ENCODE measurements at places on chromosomes 1 and 21.
A peak's percentile ranks its signal among the peaks of the same experiment; 100 is the strongest.

GRCh38 chr1:113192242-113192641 lies 119.2 kb downstream of the LRIG2 start:
- DNase-seq = peak; percentile 22

- DNase-seq = no peak
These were observed 560.5 kb upstream of the NR5A2 start for GRCh38 chr1:199466961-199467360.

GRCh38 chr1:50378770-50379169 lies 44.5 kb downstream of the DMRTA2 start:
- DNase-seq = no peak

GRCh38 chr1:89261926-89262515 lies 10.6 kb downstream of the GBP5 start:
- no peak for DNase-seq

GRCh38 chr1:90986953-90987352 lies 34.9 kb downstream of the ZNF644 start:
- peak; percentile 21 for DNase-seq

DNA sequence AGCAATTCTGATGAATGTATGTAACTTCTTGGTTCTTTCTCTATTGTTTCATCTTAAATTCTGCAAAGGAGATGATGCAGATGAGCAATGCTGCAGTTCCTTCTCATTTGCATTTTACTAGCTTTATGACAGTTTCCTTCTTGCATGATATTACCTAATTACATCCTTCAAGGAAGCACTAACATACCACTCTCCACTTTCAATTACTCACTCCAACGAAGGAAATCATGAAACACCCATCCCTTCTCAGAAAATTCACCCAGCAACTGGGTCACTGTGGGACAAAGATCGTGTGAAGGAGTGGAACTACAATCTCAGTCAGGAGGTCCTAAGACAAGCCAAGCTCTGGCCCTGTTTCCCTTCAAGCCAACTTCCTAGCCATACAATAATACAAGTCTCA lies 142.3 kb downstream of the CHD1L start:
- no peak for DNase-seq

- DNase-seq = peak; percentile 43
These were observed 27.7 kb downstream of the STYXL2 start for GRCh38 chr1:167121375-167122120.

- no peak for DNase-seq
These were observed 75.6 kb upstream of the ADAM30 start for GRCh38 chr1:119971710-119972570.

GRCh38 chr1:93758842-93759515 lies 77.3 kb upstream of the BCAR3 start:
- peak; percentile 76 for DNase-seq

DNA sequence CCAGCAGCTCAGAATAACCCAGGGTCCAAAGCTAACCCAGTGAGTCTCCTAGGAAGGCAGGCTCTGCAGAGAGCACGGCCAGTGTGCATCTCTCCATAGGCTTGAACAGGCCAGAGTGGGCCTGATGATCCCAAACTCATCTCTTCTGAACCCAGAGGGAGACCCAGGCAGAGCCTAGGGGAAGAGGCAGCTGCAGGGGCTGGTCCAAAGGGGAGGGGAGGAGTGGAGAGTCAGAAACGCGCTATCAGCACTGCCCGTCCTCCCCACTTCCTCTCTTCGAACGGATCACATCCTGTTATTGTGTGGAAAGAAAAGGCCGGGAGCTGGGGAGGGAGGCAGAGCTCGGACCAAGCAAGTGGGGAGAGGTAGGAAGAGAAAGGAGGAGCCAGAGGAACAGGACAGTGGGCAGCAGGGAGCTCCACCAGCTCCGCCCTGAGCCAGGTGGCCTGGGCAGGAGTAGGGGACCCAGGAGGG lies 20.2 kb downstream of the TAL1 start:
- peak; percentile 82 for DNase-seq

DNA sequence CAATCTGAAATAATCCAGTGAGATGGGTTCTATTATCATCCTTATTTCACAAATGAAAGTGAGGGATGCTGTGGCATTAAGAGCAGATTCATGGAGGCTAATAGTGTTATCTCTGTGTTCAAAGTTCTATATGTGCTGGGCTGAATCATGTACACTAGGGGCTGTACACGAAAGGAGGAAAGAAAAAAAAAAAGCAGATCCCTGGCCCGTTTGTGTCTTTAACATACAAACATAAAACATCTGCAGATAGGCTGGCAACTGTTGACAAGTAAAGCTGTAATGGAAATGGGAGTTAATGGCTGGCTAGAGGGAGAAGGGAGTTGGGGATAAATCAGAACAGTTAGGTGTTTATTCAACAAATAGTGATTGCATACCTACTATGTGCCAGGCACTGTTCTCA lies 3.1 kb downstream of the WNT2B start:
- DNase-seq = no peak

DNA sequence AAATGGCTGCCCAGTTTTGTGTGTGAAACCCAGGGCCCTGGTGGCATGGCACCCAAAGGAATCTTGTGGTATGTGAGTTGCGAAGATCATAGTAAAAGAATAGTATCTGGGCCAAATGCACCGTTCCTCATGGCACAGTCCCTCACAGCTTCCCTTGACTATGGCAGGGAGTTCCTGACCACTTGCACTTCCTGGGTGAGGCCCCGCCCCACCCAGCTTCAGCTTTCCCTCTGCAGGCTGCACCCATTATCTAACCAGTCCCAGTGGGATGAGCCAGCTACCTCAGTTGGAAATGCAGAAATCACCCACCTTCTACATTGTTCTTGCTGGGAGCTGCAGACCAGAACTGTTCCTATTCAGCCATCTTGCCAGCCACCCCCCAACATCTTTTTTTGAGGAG lies 63.0 kb downstream of the SLC5A9 start:
- no peak for DNase-seq

DNA sequence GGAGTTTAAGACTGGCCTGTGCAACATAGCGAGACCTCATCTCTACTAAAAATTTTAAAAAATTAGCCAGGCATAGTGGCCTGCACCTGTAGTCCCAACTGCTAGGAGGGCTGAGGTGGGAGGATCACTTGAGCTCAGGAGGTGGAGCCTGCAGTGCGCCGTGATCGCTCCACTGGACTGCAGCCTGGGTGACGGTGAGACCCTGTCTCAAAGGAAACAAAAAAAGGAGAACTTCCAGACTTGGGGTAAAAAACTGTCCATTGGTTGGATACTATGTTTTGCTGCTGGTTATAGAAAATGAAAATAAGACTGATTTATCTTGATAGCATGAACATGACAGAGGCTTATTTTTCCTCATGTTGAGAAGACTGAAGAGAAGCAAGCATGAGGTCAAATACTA lies 79.4 kb downstream of the WDR4 start:
- DNase-seq = no peak

GRCh38 chr1:47786316-47786715 lies 210.9 kb downstream of the TRABD2B start:
- no peak for DNase-seq

GRCh38 chr21:21481239-21481638 lies 483.0 kb downstream of the NCAM2 start:
- DNase-seq = no peak

- DNase-seq = no peak
These were observed 91.2 kb upstream of the COL24A1 start for GRCh38 chr1:86247597-86248279.

GRCh38 chr1:78779831-78780230 lies 130.2 kb downstream of the IFI44 start:
- DNase-seq = no peak

GRCh38 chr1:112769611-112770010 lies 54.5 kb upstream of the PPM1J start:
- DNase-seq = no peak

- DNase-seq = no peak
These were observed 163.3 kb downstream of the SLC35F3 start for GRCh38 chr1:234067581-234068337.

DNA sequence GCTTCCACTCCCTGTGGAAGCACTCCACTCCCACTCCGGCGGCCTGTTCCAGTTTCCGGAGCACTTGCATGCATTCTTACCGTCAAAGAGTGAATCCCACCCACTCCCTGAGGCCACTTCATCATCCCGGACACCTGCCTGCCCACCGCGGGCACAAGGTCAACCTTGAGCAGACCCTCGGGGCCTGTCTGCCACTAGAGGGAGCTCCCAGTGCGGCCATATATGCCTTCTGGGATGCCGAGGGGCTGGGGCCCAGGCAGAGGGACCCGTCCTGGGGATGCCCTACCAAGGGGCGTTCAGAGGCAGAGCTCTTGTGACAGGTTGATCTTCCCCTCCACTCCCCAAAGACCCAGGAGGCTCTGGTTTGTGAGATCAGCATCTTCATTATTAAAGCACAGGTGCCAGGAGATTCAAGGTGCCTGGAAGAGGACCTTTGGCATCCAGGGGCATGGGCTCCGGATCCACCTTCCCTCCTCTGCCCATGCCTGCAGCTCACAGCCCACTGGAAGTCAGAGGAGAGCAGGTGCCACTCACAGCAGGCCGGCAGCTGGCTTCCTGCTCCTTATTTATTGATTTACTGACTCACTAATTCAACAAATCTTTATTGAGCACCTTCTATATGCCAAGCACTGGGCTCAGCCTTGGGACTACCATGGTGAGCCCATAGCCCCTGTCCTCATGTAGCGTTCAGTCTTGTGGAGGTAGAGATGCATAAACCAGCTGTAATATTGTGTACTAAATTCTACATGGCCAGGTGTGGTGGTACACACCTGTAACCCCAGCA lies 47.3 kb downstream of the UBIAD1 start:
- DNase-seq = peak; percentile 44

- DNase-seq = no peak
These were observed 10.5 kb downstream of the VANGL1 start for GRCh38 chr1:115652236-115652788.

GRCh38 chr1:219566951-219567947 lies 45.7 kb downstream of the ZC3H11B start:
- DNase-seq = peak; percentile 10

GRCh38 chr1:184914149-184914548 lies 60.2 kb downstream of the NIBAN1 start:
- DNase-seq = no peak

- peak; percentile 95 for DNase-seq
These were observed 34.1 kb downstream of the ACOT7 start for GRCh38 chr1:6359216-6360116.

DNA sequence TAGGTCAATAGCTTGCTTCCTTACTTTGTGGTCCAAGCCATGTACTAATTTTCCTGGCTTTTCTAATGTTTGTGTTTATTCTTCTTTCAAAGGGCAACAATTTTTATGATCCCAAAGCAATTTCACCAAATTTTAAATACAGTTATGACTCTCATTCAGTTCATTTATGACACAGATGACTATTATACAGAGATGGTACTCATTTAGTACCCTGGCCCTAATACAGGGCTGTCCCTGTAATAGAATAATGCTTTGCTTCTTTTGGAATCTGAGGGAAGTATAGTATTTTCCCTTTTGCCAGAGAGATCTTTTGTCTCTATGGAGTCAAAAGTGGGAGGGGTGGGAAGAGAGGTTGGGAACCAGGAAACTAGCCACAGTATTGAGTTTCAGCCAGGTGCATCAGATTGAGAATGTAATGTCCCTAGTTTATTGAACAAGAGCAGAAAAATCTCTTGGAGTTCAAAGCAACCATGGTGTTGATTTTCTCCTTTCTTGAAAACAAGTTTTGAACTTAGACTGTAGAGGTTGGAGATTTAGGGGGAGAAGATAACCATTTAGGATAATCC lies 20.4 kb downstream of the DENND2D start:
- no peak for DNase-seq

- no peak for DNase-seq
These were observed 208.7 kb downstream of the FGGY start for GRCh38 chr1:59505596-59506028.

DNA sequence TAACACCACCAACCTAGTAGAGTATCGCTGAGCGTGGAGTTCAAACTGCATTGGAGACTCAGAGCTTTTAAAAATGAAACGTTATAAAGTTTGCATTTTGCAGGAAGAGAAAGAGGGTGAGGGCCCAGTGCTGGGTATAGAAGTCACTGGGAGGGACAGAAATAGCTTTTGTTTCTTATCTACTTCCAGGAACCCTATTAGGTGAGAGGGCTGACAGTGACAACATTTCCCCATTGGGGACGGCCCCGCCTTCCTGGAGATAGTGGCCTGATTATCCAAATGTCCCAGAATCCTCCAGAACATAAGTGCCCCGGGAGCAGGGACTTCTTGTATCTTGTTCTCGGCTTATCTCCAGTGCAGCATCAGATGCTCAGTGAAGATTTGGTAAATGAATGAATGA lies 574.9 kb downstream of the PTPRU start:
- DNase-seq = no peak

- DNase-seq = no peak
These were observed 655.4 kb downstream of the RWDD3 start for GRCh38 chr1:95889400-95889799.

DNA sequence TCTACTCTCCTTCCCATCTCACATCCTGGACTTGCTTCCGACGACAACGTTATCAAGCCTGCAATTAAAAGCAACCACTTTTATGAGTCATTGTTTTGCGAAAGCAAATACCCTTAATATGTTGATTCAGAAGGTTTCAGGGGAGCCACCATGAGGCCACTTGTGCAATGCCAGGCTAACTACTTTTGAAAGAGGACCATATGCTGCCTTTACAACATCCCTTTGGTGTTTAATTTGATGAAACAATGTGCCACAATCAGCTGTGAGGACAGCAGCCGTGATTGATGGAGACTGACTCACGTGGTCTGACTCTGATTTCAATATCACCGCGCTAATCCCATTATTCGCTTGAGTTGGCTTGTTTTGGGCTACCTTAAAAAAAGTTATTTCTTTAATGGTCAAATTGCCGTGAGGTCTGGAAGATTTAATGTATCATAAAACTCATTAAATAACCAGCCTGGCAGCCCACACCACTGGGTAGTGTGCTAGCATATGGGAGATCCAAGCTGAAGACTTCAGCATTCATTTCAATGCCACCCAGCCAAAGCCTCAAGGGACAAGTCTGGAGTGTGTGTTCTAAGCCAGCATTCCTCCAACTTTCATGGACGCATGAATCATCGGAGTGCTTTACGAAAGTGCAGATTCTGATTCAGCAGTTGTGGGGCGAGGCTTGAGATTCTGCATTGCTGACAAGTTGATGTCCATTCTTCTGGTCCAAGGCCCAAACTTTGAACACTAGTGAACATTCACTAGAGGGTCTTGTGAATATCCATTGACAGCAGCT lies 73.3 kb upstream of the PAXBP1 start:
- no peak for DNase-seq

- no peak for DNase-seq
These were observed 52.8 kb upstream of the EDARADD start for GRCh38 chr1:236341298-236341697.

- no peak for DNase-seq
These were observed 749 bp downstream of the SEC16B start for GRCh38 chr1:177969109-177969508.

DNA sequence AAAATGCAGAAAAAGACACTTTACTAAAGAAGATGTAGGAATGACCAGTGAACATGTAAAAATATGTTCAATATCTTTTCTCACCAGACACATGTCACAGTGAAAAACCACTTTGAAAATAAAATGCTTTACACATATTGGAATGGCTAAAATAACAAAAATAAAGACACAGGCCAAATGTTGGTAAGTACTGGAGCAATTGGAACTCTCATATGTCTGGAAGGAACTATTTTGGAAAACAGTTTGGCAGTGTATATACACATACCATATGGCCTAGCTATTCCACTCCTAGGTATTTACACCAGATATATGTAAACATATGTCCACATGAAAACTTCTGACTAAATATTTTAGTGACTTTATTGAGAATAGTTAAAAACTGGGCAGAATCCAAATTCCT lies 927.2 kb downstream of the BRINP3 start:
- DNase-seq = no peak
